ENCODE measurements at places on chromosomes 11 and 22.

- H3K4me3 ChIP-seq, result peak overlapping the region; percentile 99
- peak overlapping the region; percentile 97 for H3K27ac ChIP-seq
- H3K4me1 ChIP-seq, result peaks cover 13% of the 10 kb centered on the region
- H3K36me3 ChIP-seq, result no peaks in the 10 kb centered on the region
These were observed 585 bp downstream of the NF2 start for GRCh38 chr22:29604076-29604360.

- no peak overlapping the region for H3K4me3 ChIP-seq
- no peaks in the 10 kb centered on the region for H3K4me1 ChIP-seq
- DNase-seq, result peak; percentile 82
- no peaks in the 10 kb centered on the region for H3K36me3 ChIP-seq
- H3K27ac ChIP-seq, result peak overlapping the region; percentile 70
These were observed 96.0 kb upstream of the BDNF start for GRCh38 chr11:27795955-27796861.

- H3K36me3 ChIP-seq, result no peaks in the 10 kb centered on the region
- H3K27me3 ChIP-seq, result no peaks in the 10 kb centered on the region
- no peak overlapping the region for H3K4me3 ChIP-seq
- no peak for DNase-seq
- no peak overlapping the region for H3K27ac ChIP-seq
These were observed 54.3 kb downstream of the RTL6 start for GRCh38 chr22:44443641-44444235.

GRCh38 chr22:49026494-49027367 is 800.9 kb downstream of the BRD1 start:
- DNase-seq, result no peak
- no peaks in the 10 kb centered on the region for H3K27me3 ChIP-seq
- no peaks in the 10 kb centered on the region for H3K36me3 ChIP-seq
- H3K4me1 ChIP-seq, result no peaks in the 10 kb centered on the region

DNA sequence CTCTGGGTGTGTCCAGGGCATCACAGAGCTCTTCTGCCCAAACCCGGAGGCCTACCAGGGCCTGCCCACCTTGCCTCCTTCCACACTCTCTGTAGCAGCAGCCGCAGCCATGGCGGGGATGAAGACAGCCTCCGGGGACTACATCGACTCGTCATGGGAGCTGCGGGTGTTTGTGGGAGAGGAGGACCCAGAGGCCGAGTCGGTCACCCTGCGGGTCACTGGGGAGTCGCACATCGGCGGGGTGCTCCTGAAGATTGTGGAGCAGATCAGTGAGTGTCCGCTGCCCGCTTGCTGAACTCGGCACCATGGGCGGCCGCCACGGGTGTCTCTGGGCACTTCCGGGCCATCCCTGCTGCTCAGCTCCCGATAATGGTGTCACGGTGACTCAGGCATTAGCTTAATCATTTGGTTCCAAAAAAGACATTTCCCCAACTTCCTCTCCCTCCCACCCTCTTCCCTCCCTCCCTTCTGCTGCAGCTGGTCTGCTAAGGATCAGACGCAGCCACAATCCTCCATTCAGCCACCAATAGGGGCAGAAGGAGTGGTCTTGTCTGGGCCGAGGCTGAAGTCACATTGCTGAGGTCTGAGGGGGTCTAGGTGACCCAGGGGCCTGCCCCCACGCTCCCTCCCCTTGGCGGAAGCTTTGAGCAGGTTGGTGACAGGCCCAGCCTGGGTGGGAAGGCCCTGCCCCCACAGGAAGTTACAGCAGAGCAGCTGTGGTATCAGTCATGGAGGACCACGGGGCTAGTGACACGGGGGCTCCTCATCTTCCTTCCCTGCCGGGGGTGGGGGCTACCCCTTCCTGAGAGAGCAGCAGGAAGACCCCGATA is 950 bp downstream of the FERMT3 start:
- H3K27me3 ChIP-seq, result no peaks in the 10 kb centered on the region
- H3K36me3 ChIP-seq, result peaks cover 18% of the 10 kb centered on the region
- DNase-seq, result peak; percentile 74

- H3K27ac ChIP-seq, result no peak overlapping the region
- no peak overlapping the region for H3K4me3 ChIP-seq
These were observed 20.8 kb upstream of the DLAT start for GRCh38 chr11:112004389-112004788.

DNA sequence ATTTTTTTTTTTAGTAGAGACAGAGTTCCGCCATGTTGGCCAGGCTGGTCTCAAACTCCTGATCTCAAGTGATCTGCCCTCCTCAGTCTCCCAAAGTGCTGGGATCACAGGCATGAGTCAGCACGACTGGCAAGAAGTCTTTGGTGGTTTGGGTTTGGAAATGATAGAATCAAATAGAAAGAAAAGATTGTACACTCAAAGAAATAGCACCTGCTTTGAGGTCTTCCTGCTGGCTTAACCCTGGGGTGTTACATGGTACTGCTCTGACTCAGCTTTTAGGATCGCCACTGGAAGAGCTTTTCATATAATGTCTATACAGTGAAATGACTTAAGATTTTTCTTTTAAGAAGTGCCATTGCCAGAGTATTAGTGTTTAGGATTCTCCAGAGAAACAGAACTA is 50.2 kb downstream of the JAM3 start:
- no peaks in the 10 kb centered on the region for H3K36me3 ChIP-seq
- H3K27me3 ChIP-seq, result peaks cover 15% of the 10 kb centered on the region
- peak overlapping the region; percentile 85 for H3K27ac ChIP-seq
- no peaks in the 10 kb centered on the region for H3K4me1 ChIP-seq
- DNase-seq, result no peak

DNA sequence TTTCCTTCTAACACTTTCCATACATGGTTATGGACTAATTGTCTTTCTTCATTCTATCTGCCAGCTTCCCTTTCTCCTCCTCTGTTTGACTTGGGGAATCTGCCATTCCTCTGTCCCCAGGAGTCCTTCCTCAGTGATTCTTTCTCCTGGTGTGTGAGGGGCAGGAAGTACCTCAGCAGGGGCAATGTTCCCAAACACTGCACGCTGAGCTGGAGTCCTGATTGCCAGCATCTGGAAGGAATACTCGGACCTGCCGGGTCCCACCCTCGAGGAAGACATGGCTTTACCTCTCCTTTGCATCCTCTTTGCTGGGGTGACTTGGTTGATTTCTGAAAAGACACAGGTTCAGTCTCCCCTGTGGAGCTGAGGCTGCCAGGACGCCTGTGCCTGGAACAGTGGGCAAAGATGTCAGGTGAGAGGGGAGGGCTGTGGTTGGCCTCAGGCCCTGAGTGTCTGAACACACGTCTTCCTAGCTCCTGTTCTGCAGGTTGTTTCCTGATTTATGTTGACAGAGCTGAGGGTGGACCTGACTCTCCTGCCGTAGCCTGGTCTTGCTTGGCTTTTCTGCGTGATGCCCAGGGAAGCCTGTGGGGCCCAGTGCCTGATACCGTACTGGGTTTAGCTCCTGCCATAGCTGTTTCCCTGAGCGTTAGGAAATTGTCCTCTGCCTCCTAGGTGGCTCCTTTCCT is 4.3 kb downstream of the COX8A start:
- no peak for DNase-seq
- no peaks in the 10 kb centered on the region for H3K36me3 ChIP-seq
- no peak overlapping the region for H3K27ac ChIP-seq
- no peaks in the 10 kb centered on the region for H3K27me3 ChIP-seq
- peaks cover 15% of the 10 kb centered on the region for H3K4me1 ChIP-seq

GRCh38 chr11:88183233-88183632 is 8.0 kb upstream of the RAB38 start:
- no peak overlapping the region for H3K27ac ChIP-seq
- no peak overlapping the region for H3K4me3 ChIP-seq
- no peak for DNase-seq
- H3K36me3 ChIP-seq, result no peaks in the 10 kb centered on the region
- no peaks in the 10 kb centered on the region for H3K4me1 ChIP-seq

DNA sequence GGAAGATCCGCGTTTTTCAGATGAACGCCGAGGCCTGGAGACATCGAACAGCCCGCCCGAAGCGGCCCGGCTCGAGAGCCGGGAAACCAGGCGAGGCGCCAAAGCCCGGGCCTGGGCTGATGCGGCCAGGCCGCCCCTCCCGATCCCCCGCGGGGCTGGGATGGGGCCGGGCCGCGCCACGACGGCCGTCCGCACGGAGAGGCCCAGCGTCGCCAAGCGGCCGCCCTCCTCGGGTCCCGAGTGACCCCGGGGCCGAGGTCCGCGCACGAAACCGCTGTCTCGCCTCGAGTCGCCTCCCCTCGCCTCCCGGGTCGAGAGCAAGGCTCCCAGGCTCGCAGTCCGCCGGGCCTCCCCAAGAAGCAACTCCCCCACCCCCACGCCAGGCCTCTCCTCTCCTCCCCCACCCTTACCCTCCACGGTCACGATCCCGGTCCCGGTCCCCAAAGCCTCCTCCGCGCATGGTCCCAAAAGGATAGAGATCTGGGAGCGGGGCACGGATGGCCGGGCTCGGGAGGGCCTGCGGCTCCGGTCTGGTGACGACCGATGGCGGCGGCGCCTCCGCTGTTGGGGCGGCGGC is 482 bp downstream of the DDX17 start:
- H3K27ac ChIP-seq, result peak overlapping the region; percentile 100
- H3K27me3 ChIP-seq, result no peaks in the 10 kb centered on the region
- peak; percentile 74 for DNase-seq
- H3K36me3 ChIP-seq, result no peaks in the 10 kb centered on the region
- H3K4me3 ChIP-seq, result peak overlapping the region; percentile 90
- peaks cover 27% of the 10 kb centered on the region for H3K4me1 ChIP-seq

- H3K27me3 ChIP-seq, result no peaks in the 10 kb centered on the region
- peak; percentile 46 for DNase-seq
- H3K4me3 ChIP-seq, result no peak overlapping the region
- no peak overlapping the region for H3K27ac ChIP-seq
These were observed 9.0 kb upstream of the VPREB1 start for GRCh38 chr22:22235558-22235957.

DNA sequence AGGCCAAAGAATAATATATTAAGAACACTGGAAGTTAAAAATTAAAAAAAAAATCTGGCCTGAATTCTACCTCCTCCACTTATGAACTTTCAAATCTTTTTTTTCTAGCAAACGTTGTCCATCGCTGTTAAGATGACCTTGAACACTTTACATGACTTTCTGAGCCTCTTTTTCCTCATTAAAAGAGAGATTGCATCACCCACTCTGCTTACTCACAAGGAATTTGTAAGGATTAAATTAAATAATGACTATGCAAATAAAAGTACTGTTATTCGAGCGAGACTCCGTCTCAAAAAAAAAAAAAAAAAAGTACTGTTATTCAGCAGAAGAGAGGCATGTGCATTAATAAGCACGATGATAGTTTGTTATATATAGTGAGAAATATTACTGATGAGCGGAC is 285.1 kb upstream of the CCDC90B start:
- H3K27ac ChIP-seq, result no peak overlapping the region
- H3K4me3 ChIP-seq, result no peak overlapping the region
- no peaks in the 10 kb centered on the region for H3K27me3 ChIP-seq
- H3K36me3 ChIP-seq, result no peaks in the 10 kb centered on the region

DNA sequence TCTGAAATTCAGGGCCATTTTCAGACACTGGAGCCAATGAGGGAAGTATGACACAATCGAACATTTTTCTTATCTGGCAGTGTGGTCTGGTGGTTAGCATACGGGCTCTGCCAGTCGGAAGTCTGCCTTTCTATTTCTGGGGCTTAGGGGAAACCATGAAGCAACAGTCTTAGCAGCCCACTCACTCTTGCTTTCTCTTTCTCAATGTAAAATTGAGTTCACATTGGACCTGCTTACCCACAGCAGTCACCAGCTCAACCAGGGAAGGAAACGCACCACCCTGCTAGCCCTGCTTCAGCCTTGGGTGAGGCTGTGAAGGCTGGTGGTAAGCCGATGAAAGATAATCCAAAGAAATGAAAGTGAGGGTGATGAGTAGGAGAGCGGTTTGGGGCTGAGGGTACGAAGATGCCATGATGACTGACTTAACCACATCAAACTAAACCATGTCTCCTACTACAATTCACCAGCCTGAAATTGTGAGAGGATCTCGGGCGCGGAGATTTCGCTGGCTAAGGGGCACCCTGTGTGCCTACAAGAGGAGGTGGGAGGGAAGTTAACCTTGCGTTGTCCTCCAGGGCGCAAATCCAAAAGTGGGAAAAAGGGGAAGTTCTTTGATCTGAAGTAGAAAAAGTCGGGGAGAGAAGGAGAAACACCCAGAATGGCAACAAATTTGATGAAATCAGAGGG is 2.0 kb upstream of the LMO2 start:
- no peak overlapping the region for H3K27ac ChIP-seq
- no peaks in the 10 kb centered on the region for H3K36me3 ChIP-seq
- peaks cover 5% of the 10 kb centered on the region for H3K27me3 ChIP-seq
- H3K4me1 ChIP-seq, result peaks cover under 1% of the 10 kb centered on the region
- H3K4me3 ChIP-seq, result no peak overlapping the region
- DNase-seq, result no peak

GRCh38 chr22:31962387-31963125 is 18.2 kb downstream of the YWHAH start:
- H3K4me1 ChIP-seq, result no peaks in the 10 kb centered on the region
- H3K4me3 ChIP-seq, result no peak overlapping the region
- DNase-seq, result no peak
- no peaks in the 10 kb centered on the region for H3K27me3 ChIP-seq
- no peaks in the 10 kb centered on the region for H3K36me3 ChIP-seq

DNA sequence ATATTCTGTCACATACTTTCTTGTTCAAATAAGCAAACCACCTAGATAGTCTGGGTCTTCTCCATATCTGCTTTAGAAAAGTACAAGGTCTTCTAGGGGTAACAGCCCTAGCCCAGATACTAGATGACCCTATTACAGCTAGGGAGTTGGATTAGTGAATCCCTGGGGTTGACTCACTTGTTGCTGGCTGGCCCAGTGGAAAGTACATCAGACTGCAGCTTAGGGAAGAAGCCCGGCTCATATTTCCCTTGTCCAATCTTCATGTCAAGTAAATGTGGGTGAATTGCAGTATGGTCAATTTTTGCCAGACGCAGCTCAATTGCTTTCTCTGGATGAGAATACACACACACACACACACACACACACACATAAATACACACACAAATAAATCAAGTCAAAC is 79.1 kb upstream of the SCUBE2 start:
- H3K27me3 ChIP-seq, result no peaks in the 10 kb centered on the region
- DNase-seq, result no peak
- no peak overlapping the region for H3K4me3 ChIP-seq
- no peaks in the 10 kb centered on the region for H3K4me1 ChIP-seq
- no peaks in the 10 kb centered on the region for H3K36me3 ChIP-seq
- no peak overlapping the region for H3K27ac ChIP-seq

DNA sequence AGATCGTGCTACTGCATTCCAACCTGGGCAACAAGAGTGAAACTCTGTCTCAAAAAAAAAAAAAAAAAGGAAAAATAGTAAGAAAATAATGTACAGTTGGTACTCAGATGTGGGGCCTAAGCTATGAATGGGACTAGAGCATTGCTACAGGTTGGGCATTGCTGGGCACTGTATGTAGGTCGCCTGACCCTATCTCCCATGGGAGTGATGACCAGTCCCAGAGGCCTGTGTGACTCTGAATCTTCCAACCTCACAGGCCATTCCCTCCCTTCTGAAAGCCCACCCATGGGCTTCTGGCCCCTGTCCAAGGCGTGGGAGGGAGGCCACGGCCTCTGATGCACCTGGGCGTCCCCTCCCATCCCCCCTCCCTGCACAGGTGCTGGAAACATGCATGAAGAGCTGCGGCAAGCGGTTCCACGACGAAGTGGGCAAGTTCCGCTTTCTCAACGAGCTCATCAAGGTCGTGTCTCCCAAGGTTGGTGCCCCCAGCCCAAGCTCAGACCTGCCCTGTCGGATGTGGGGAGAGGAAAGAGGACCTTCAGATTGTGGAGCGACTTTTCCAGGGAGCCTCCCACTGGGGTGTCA is 9.5 kb downstream of the GGA1 start:
- H3K36me3 ChIP-seq, result no peaks in the 10 kb centered on the region
- H3K4me1 ChIP-seq, result peaks cover 4% of the 10 kb centered on the region
- H3K27me3 ChIP-seq, result no peaks in the 10 kb centered on the region
- no peak overlapping the region for H3K27ac ChIP-seq
- no peak for DNase-seq

Data from transverse colon (tissue), 4 donors.